ENCODE measurements at places on chromosomes 4 and X.

DNA sequence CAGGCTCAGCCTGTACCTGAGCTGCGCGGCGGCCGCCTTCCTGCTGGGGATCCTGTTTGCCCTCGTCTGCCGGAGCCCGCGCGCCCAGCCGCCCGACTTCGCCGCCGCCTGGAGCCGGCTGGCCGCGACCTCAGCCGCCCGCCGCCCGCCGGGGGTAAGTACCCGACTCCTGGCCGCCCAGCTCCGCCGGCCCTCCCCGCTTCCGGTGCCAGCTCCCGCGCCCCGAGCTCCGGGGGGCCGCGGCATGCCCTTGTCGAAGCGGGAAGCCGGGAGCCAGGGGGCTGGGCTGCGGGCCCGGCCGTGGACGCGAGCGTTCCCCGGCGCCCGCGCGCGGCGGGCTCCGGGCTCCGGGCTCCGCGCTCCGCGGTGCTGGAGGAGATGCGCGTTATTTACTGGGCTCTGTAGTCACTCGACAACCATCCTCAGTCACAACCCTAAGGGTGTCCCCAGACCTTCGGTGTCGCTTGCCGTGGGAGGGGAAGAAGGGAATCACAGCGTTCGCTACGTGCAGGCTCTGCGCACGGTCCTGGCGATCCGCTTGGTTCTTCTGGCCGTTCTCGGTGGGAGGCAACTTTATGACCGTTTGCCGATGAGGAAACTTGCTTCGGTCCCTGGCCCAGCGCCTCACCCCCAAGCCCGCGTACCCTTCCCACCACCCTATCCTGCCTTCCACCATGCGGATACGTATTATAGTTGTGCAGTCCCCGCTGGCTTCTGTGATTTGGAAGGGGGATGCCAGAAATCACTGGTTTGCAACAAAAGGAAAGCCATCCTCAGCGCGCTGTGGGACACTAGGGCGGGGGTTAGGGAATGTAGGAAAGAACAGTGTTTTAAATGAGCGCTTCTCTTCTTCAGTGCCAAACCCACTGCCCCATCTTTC is 944 bp downstream of the SNX25 start:
- no peak for DNase-seq

GRCh38 chr4:67909905-67910584 is 26.2 kb upstream of the TMPRSS11D start:
- no peak for DNase-seq

GRCh38 chr4:87382931-87383330 is 8.1 kb downstream of the HSD17B11 start:
- DNase-seq: no peak

- DNase-seq: no peak
These were observed 819.8 kb downstream of the CCSER1 start for GRCh38 chr4:90946945-90947344.

- DNase-seq: no peak
These were observed 28.0 kb downstream of the MGAT4D start for GRCh38 chr4:140469791-140470733.

DNA sequence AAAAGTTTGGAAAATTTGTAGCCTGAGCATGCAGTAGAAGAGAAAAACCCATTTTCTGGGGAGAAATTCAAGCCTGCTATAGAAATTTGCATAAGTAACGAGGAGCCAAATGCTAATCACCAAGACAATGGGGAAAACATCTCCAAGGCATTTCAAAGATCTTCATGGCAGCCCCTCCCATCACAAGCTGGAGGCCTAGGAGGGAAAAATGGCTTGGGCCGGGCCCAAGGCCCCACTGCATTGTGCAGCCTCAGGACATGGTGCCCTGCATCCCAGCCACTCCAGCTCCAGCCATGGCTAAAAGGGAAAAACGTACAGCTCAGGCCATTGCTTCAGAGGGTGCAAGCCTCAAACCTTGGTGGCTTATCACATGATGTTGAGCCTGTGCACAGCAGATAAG is 87.7 kb downstream of the SHROOM4 start:
- DNase-seq: no peak
